Brain pericyte (primary cell): ENCODE measurements at places on chromosomes 7 and 10.

DNA sequence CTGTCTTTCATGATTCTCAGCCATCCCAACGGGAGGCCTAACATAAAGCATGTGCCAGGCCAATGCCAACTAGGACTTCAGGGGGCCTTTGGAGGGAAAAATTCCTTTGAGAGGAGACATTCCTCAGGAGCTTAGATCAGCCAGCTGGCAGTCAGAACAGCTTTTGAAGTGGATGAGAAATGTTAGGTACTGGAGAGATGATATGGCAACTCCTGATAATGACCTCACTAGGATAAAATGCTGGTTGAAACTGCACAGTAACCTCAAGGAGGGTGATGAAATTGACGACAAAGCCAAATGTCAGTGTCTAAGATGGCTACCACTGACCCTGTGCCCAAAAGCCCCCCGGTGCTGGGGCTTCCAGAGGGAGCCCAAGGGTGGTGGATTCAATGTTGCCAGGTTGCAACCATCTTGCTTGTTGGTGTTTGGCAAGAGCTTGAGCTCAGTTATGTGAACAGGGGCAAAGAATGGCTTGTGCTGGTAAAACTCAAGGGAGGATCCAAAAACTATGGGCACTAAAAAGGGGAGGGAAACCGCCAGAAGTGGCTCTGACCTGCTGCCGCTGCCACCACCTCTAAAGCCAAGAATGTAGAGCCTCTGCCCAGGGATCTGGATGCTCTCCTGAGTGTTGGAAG lies 121.2 kb downstream of the UBE2H start:
- DNase-seq = no peak

DNA sequence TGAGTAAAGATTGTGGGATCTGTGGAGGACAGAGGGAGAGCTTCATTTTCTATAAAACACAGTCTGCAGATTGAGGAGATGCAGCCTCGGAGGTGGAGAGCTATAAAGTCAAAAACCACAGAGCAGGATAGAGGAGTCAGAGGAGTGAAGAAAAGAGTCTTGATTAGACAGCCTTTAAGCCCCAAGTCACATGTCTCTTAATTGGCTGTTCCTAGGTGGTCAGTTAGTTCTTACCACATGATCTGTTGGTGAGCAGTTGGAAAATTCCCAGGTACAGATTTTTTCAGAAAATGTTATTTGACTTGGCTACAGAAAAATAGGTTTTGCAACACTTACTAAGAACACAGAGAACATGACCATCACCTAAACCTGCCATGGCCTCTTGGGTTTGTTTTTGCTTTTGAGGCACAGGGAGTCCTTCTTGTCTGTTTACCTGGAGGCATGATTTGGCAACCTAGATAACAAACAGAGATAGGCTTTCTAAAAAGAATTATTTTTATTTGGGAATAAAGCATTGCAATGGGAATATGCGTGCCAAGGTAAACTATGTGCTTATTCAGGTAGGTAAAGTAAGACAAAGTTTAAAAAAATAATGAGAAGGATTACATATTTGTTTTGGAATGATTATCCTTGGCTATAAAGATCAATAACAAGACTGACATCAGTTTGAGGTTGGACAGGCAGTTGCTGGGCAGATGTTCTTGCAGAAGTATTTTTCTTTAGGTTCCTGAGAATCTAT lies 604 bp upstream of the CYP3A43 start:
- DNase-seq = no peak

GRCh38 chr7:3455806-3456595 lies 154.9 kb downstream of the SDK1 start:
- DNase-seq = no peak

DNA sequence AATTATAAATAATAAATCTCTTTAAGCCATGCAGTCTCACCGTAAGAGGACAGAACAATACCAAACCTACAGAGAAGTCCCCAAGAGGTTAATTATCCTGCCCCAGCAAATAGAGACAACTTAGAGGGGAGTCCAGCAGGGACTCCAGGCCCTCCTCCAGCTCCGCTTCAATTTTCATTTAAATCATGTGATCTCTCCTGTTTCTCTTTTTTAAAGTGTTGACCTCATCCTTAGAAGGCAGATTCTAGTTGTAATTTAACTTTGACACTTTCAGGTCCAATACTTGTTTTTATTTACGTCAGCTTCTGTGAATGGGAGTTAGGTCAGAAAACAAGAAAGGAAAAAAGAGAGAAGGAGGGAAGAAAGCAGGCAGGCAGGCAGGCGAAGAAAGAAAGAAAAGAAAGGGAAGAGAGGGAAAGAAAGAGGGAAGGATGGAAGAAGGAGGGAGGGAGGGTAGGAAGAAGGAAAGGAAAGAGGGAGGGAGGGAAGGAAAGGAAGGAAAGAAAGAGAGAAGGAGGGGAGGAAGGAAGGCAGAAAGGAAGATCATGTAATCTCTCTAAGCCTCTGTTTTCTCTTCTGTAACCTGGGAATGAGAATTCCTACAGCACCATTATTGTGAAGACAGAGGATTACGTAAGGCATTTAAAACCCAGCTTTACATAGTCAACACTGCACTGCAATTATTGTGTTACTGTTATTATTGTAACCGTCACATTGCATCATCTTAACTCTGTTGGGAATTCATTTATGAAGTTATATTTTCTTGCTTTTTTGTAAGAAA lies 227.7 kb downstream of the SKIDA1 start:
- no peak for DNase-seq

- no peak for DNase-seq
These were observed 111.8 kb downstream of the ADK start for GRCh38 chr10:74262856-74263255.

DNA sequence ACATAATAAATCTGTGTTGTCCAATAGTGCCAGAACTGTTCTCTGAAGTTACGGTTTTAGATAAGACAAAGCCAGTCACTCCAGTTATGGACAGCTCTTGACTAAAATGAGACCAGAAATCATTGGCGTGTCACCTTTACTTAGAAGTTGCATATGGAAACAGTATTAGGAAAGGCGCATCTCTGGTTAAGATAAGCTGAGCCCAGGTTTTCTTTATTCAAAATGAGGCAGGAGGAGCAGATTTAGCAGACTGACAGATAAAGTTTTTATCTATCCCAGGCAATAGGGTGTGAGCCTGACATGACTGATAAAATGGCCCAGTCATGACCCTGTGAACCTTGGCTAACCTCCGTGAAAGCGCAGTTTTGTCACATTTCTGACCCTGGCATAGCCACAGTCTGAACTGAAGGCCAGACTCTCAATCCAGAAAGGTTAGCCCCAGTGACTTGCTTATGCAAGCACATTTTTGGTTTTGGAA lies 4.2 kb downstream of the CYP26A1 start:
- no peak for DNase-seq

DNA sequence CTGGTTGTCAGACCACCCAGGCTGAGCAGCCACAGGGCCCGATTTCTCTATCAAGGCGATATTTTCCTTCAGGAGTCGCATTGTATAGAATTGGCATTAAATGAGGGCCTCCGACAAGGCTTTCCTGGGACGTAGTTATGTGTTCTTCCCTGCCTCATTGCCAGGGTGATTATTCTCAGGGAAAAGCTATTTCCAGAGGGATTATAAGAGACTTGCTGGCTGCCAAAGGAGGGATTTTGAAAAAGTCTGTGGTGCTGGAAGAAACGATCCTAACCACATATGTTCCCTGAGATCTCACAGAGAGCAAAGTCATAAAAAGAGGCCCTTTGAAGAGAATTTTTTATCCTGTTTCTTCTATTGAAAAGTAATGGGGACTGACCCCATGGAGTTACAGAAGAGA lies 27.7 kb upstream of the SDHAF3 start:
- DNase-seq = no peak

DNA sequence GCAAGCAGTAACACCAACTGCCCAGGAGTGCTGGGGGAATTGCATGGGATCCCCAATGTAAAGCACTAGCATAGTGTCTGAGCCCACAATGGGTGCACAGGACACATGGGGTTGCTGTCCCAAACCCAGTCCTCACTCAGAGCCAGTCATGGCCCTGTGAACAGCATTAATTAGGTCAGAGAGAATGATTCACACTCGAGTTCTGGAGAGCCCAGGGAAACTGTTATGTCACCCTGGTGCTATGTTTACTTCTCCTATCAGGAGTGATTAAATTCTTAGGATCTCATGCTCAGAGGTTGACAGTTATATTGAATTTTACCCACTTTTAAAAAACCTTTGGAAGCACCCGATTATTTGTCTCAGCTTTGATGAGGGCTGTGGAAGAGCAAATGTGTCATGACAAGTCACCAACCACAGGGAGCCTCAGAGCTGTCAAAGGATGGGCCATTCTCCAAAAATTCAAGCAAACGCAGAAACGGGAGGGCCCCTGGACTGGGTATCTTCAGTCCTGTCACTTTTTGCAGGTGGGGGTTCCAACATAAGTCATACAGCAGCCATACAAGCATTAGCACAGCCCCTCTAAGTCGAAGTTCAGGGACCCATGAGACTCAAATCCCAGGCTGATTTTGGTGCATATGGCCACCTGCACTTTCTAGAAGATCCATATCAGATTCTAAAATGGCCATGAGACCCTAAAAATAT lies 1.3 kb upstream of the RASSF4 start:
- DNase-seq = no peak

DNA sequence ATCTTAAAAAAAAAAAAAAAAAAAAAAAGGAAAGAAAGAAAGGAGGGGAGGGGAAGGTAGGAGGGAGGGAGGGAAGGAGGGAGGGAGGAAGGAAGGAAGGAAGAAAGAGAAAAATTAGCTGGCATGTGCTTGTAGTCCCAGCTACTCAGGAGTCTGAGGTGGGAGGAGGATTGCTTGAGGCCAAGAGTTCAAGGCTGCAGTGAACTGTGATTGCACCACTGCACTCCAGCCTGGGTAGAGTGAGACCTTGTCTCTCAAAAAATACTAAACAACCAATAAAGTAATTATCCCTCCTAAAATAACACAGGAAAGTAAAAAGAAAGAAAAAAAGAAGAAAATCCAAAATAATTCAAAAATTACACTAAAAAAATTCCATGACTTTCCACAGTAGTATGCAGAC lies 13.8 kb upstream of the NRF1 start:
- no peak for DNase-seq

DNA sequence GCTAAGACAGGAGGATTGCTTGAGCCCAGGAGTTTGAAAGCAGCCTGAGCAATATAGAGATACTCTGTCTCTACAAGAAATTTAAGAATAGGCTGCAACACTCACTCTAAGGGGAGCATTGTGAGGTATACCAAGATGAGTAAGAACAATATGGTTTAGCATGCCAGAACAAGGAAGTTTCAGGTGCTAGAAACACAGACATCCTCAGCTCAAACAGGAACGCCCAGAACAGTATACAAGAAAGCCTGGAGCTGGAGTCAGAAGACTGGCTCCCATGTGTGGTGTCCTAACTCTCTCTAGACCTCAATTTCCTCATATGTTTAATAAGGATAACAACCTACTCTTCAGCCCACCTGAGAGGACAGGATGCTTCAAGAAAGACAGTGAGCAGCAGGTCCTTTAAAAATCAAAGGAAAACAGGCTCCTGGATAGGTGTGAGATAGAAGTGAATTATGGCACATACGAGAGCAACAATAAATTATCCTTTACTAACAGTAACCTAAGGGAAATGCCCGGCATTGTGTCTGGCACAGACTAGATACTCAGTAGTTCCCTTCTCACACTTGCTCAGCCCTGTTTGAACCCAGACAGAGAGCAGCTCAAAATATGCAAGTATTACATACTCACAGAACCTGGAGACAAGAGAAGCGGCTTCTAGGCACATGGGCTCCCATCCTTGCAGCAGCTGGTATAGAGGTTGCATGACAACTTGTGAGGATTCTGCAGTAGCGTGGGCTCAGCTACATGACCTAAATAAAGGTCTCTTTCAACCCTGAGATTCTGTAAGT lies 45.4 kb downstream of the KAT6B start:
- no peak for DNase-seq

GRCh38 chr10:85946713-85947326 lies 419.8 kb downstream of the GRID1 start:
- no peak for DNase-seq

DNA sequence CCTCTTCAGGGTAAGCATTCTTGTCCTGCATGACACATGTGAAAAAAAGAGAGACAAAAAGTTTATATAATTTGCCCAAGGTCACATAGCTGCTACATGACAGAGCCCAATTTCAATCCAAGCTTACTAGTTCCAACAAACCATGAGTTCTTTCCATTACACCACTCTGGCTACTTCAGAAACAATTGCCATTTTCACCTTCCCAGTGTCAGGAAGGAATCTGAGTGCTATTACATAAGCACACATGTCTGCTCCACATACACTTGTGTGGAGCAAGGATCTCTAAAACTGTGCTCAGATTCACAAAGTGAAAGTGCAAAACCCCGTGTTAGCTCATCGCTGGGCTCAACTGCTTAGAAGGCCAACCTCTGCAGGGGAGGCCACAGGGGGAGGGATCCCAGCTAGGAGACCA lies 356.2 kb upstream of the NFE2L3 start:
- DNase-seq = no peak

- no peak for DNase-seq
These were observed 975 bp downstream of the GLCCI1 start for GRCh38 chr7:7969306-7970236.

DNA sequence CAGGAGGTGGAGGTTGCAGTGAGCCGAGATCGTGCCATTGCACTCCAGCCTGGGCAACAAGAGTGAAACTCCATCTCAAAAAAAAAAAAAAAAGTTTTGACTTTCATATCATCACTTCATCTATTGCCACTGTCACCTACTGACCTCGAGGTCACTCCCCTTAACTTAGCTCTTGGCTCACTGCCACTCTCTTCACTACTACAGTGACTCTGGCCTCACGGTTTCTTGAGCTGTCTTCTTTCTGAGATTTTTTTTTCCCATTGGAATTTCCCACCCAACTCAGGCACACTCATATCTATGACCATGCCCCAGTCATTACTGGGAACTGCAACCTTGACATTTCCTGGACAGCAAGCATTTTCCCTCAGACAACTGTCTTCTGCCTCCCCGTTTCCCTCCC lies 42.6 kb upstream of the C7orf33 start:
- DNase-seq = no peak
